GM13976 (cell line): ENCODE measurements at places on chromosomes 5 and 9.
A peak's percentile ranks its signal among the peaks of the same experiment; 100 is the strongest.

- no peak for DNase-seq
Measured at GRCh38 chr5:171669571-171669970, 116.0 kb upstream of the SMIM23 start.

- no peak for DNase-seq
Measured at GRCh38 chr5:68409259-68409658, 193.7 kb downstream of the PIK3R1 start.

DNA sequence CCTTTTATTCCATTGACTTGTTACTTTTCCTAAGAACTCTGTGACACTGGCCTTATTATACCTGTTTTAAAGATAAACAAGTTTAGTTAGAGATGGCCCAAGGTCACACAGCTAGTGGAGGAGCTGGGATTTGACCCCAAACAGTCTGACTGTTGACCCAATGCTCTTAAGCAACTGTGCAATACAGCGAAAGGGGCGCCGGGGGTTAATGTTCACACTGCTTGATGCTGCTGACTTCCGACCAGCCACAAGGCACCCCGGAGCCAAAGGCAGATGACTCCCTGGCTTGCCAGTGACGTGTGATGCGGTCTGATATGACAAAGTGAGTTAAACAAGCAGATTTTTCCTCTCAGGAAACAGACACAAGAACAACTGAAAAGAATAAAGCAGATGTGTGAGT lies 23.9 kb downstream of the PIK3R1 start:
- DNase-seq: peak; percentile 43

DNA sequence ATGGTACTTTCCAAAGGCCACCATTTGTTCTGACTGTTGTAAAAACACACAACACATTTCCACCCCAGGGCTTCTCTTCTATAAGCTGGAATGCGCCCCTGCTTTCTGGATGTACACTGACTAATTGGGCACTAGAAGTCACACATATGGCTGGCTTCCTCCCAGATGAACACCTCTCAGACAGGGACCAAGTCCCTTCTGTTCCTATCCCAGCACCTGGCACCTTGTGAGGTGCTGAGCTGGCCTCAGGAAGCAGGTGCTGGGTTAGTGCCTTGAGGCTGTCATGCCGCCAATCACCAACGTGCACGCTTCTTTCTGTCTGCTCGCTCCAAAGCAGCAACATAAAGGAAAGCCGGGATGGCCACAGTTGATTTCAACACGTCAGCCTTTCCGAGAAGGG lies 93.2 kb downstream of the FSTL4 start:
- no peak for DNase-seq

GRCh38 chr5:139980765-139981164 lies 62.3 kb downstream of the NRG2 start:
- DNase-seq: no peak

- no peak for DNase-seq
Measured at GRCh38 chr5:42631241-42631640, 125.4 kb upstream of the CCDC152 start.

DNA sequence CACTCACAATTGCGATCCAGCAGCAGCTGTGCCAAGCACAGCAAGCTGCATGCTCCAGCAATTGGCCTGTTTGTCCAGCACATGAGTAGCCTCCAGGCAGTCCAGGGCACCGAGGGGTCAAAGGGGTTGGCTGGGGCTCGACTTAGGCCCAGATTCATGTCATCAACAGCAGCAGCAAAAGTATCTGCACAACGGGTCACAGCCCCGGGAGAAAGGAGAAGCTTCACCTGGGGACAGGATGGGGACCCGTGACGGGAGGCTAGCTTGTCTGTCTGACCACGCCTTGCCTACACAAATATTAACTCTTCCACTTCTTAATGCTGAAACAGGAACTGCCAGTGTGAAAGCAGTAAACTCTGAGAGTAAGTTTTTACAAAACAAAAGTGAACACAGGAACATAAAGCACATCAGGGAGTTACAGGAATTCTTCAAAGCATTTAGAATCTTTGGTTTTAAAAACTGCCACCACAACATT lies 191.2 kb downstream of the PIK3R1 start:
- peak; percentile 50 for DNase-seq

DNA sequence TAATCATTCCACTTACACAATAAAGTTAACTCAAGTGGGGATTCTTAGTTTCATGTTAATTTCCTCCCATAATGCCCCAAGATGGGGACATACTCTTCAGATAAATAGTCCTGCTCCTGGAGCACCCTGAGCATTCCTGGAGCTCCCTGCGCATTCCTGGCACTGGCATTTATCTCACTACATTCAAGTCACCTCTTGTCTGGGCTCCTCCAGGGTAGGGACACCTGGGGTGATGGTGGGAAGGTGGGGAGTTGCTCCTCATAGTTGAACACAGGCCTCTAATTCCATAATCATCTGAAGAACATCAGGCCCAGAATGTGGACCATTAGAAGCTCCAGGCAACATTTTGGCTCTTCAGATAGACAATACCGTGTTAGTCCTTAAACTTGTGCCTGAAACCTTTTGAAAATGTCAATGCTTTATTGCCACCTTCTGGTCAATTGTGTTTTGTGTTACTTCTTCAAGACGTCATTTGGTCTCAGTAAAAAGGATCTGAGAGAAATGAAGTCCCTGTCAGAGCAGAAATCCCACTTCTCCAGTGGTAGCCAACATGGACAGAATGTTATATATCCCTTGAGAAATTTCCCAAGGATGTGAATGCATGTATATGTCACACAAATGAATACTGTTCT lies 14.2 kb upstream of the AGGF1 start:
- DNase-seq: no peak

GRCh38 chr9:114685951-114686350 lies 4.0 kb upstream of the TEX48 start:
- no peak for DNase-seq

- peak; percentile 92 for DNase-seq
Measured at GRCh38 chr5:148383564-148384379, at the start of gene FBXO38. Gene FBXO38, plus strand, starts transcription at chr5:148383958. Its CDS starts 10,819 bp downstream, at chr5:148394777.

GRCh38 chr9:77531400-77531799 lies 116.7 kb downstream of the GNA14 start:
- DNase-seq: no peak

DNA sequence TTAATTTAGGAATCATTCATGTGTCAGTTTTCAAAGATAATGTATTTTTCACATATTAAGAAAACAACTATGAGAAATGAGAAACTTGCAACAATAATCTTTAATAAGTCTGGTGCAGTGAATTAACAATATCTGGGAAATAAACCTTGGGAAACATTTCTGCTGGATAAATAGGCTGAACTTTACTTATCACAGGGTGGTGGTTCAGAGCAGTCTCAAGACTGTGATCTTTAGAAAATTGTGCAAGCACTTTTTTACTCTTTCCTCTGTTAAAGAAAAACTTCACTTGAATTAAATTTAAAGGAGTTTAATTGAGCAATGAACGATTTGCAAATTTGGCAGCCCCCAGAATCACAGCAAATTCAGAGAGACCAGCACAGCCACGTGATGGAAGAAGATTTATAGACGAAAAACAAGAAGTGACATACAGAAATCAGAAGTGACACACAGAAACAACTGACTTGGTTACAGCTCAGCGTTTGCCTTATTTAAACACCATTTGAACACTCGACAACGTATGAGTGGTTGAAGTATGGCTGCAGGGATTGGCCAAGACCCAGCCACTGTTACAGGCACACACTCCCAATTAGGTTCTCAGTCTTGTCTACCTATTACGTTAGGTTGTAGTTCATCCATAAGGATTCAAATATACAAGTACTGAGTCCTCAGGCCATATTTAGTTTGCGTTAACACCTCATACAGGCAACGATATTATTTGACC lies 631.9 kb downstream of the SLCO4C1 start:
- DNase-seq: no peak

- DNase-seq: no peak
Measured at GRCh38 chr5:169416583-169417196, 115.8 kb upstream of the SLIT3 start.

- no peak for DNase-seq
Measured at GRCh38 chr5:115818821-115819220, 2.4 kb upstream of the CDO1 start.

DNA sequence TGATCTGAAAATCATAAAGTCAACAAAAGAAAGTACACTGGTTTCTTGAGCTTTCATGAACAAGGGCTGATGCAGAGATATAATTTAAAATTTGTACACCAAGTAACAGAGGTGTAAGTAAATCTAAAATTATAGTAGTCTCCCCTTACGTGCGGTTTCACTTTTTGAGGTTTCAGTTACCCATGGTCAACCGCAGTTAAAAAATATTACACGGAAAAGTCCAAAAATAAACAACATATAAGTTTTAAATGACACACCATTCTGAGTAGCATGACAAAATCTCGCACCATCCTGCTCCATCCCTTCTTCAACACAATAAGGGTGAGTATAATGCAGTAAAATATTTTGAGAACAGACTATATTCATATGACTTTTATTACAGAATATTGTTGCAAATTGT lies 54.4 kb downstream of the AUH start:
- no peak for DNase-seq

DNA sequence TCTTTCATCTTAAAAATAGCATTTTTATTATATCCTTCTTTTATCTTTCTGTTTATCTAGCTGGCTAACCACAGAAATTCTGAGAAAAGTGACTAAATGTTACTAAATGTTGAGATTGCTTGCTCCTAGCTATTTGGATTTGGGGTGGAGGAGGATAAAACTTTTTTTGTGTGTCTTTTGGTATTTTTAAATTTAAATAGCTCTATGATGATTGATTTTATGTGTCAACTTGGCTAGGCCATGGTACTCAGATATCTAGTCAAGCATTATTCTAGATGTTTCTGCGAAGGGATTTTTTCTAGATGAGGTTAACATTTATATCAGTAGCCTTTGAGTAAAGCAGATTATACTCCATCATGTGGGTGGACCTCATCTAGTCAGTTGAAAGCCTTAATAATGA lies 75.0 kb downstream of the GCNT1 start:
- DNase-seq: no peak

- no peak for DNase-seq
Measured at GRCh38 chr5:42108468-42108867, 183.4 kb downstream of the FBXO4 start.

- DNase-seq: no peak
Measured at GRCh38 chr5:5708367-5708919, 286.0 kb downstream of the ICE1 start.

DNA sequence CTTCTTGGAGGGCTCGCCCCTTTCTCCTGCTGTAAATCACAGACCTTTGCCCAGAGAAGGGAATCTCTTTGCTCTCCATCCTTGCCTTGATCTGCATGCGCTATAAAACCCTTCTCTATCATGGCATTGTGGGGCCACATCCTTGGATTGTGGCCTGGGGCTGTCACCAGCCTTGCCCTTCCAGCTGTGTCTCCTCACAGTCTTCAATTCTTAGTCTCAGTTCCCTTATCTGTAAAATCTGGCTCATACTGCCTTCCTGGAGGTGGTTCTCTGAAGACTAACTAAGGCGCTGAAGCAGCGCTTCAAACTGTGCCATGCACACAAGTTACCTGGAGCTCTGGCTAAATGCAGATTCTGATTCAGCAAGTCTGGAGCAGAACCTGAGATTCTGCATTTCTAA lies 53.4 kb upstream of the RARS1 start:
- no peak for DNase-seq

DNA sequence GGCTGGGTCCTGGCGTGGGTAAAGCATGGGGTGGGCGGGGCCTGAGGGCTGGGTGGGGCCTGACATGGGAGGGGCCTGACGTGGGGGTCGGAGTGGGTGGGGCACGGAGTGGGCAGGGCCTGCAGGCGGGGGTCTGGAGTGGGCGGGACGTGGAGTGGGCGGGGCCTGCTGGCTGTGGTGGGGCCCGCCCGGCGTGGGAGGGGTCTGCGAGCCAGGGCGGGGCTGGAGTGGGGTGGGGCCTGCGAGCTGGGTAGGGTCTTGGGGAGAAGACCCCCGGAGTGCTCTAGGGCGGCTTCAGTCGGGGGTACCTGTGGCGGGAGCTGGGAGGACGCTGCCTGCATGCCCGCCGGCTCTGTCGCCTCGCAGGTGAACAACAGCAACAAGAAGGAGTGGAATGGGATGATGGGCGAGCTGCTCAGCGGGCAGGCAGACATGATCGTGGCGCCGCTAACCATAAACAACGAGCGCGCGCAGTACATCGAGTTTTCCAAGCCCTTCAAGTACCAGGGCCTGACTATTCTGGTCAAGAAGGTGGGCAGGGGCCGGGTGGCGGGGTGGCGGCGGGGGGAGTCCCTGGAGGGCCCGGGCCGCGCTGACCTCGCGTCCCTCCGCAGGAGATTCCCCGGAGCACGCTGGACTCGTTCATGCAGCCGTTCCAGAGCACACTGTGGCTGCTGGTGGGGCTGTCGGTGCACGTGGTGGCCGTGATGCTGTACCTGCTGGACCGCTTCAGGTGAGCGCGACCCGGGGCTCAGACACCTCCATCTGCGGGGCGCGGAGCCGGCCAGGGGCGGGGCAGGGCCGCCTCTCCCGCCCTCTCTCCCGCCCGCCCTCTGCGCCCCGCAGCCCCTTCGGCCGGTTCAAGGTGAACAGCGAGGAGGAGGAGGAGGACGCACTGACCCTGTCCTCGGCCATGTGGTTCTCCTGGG lies 8.0 kb downstream of the LRRC26 start:
- DNase-seq: no peak

DNA sequence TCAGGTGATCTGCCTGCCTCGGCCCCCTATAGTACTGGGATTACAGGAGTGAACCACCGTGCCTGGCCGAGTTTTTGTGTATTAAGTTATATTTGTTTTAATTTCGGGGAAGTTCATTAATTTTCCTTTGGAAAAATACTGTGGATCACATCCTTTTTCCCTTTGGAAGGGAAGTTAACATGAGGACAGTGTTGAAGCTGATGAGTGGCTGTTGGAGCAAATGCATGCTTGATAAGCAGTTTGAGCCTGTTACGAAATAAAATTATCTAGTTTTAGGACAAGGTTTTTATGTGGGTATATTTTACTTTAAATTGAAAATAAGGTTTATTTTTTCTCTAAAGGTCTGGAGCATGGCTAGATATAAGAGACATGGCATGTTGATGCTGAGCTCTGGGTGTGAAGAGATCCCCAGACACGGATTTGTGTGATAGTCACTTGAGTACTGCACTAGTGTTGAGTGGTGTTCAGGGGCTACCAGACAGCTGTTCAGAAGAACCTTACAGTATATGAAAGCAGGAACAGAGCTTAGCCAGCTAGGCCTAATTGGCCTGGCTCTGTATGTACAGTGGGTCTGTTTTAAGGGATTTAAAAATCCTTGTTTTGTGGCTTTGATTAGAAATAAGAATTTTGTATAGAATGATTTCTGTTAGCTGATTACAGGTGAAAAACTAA lies 17.4 kb downstream of the LMNB1 start:
- DNase-seq: no peak

GRCh38 chr5:148297731-148298130 lies 14.5 kb upstream of the SPINK7 start:
- no peak for DNase-seq
